Epithelial cell of proximal tubule (primary cell): ENCODE measurements at places on chromosomes 12 and 14.

GRCh38 chr12:46300910-46301309, 32.1 kb upstream of the SLC38A1 start:
- DNase-seq: no peak

- no peak for DNase-seq
These were observed 15.6 kb upstream of the TXNRD1 start for GRCh38 chr12:104199964-104200363.

- DNase-seq: no peak
These were observed 321.9 kb downstream of the SYT1 start for GRCh38 chr12:79186506-79186905.

- DNase-seq: peak; percentile 97
These were observed 45.0 kb downstream of the GIT2 start for GRCh38 chr12:109951136-109951535.

- no peak for DNase-seq
These were observed 1120.8 kb upstream of the TMEM132C start for GRCh38 chr12:127145929-127146789.

DNA sequence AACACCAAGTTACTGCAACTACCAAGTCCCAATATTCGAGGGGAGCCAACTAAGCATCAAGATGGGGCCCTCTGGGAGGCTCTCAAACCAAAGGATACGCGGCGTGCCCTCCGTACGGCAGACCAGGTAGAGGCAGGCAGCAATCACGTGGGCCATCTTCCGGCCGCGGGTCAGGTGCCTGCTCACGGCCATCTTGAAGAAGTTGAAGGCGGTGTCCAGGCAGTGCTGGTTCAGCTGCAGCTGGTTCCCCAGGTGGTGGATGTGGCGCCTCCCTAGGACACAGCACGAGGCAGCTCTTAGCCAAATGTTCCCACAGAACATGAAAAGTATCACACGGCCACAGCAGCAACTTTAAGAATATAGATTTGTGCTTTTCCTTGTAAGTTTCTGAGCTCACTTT, 24.3 kb downstream of the BTBD6 start:
- no peak for DNase-seq

- DNase-seq: no peak
These were observed 70.1 kb downstream of the PRKD1 start for GRCh38 chr14:29857551-29857950.

- peak; percentile 3 for DNase-seq
These were observed 154.6 kb upstream of the GRIN2B start for GRCh38 chr12:14135996-14136395.

- DNase-seq: no peak
These were observed 3.9 kb downstream of the STYX start for GRCh38 chr14:52733824-52734223.

GRCh38 chr12:11581179-11581755, 68.2 kb upstream of the ETV6 start:
- peak; percentile 29 for DNase-seq

DNA sequence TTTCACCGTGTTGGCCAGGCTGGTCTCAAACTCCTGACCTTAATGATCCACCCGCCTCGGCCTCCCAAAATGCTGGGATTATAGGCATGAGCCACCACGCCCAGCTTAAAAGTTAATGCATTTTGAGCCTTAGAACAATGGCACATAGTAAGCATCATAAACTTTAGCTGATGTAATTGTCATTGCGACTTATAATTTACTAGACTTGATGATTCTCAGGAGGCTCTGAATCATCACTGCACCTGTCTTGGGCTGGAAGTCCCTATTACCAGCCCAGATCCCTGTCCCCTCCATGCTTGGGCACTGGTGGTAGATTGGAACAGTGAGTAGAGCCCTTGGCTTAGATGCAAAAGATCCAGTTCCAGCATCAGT, 26.1 kb downstream of the KMT5A start:
- DNase-seq: no peak

- DNase-seq: no peak
These were observed 532.2 kb upstream of the MIS18BP1 start for GRCh38 chr14:45785240-45785639.

- DNase-seq: no peak
These were observed 786 bp downstream of the SLC25A47 start for GRCh38 chr14:100323942-100324307.

GRCh38 chr12:120693848-120694247, 6.9 kb downstream of the MLEC start:
- DNase-seq: no peak

DNA sequence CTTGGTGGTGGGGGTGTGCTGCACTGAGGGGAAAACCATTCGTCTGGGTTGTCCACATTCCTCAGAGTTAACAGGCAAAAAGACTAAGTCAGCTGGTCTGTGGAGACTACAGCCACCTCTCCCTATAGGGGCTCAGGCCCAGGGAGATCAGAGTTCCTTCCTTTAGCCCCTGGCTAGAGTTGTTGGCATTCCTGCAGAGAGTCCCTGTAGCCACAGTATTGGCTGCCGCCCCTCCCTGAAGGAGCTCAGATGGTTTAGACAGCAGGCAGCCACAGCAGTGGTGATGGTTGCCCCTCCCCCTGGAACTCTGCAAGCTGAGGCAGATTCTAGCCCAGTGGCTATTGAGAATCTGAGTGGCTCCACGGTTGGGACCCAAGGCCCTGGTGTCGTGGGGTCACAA, 1072.5 kb upstream of the ATXN7L3B start:
- no peak for DNase-seq

DNA sequence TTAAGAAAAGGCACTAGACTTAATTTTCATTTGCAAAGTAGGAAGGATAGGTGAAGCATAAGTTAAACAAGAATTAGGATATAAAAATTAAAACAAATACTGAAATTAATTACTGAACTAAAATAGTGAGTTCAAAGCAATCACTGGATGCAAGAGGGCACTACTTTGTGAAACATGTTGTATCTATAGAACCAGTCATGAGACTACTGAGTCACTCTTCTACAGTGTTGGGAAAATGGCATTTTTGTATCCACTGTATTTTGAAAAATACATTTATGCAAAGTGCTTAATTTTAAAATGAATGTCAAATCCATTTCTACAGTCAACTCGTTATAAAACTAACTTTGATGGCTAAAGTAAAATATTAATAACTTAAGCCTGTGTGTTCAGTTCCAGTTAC, 47.9 kb downstream of the SEL1L start:
- DNase-seq: no peak

GRCh38 chr12:38847247-38847646, 58.1 kb downstream of the CPNE8 start:
- DNase-seq: no peak

- no peak for DNase-seq
These were observed 187.9 kb upstream of the STXBP6 start for GRCh38 chr14:25237845-25238244.

DNA sequence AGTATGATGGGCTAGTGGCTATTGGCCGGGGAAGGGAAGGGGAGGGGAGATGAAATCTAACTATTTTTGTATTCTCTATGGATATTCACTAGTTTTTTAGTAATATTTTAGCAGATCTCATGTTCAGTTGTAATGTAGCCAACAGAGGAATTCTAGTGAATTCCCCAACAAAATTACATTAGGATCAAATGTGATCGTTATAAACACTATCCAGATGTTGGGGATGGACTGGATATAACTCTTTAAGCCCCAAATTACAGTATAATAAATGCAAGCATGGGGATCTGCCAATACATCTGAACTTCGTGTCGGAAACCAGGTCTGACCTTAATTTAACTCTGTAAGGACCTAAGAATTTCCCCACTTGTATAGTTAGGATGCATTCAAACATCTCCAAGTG, 21.5 kb downstream of the LLPH start:
- DNase-seq: no peak

DNA sequence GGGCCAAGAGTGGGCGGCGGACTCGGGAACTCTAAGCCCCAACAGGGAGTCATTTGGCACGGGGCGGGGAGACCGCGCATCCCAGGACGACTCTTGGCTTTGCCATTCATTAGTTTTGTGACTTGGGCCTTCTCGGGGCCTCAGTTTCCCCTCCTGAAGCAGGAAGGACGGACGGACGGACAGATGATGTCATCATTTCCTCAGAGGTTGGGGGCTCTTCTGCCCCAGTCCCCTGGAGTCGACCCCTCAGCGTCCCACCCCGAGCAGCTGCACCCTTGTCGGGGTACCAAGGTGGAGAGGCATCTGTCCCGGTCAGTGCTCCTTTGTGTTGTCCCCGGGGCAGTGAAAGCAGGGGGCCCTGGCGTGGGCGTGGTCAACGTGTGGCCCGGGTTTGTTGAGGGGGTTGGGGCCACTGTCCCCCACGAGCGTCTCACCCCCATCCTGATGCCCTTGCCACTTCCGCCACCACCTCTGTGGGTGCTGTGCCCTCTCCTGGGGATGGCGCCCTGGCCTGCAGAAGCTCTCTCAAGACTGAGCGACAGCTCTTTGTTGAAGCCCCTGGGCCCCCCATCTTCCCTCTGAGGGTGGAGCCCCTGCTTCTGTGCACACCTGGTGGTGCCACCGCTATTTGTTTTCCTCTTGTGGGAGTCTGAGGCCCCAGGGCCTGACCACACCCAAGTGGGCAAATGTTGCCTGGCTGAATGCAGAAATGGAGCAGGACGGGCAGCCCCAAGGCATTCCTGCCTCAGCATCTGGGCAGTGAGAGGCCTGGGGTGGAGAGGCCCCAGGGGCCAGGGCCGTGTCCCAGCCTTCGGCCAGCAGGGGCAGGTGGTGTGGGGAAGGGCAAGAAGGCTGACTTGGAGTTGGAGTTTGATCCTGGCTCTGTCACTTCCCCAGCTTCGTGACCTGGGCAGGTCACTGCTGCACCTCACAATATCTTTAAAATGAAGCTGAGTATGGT, 896 bp downstream of the HHIPL1 start:
- no peak for DNase-seq

- no peak for DNase-seq
These were observed 324.1 kb upstream of the DIO3 start for GRCh38 chr14:101237252-101237616.

- no peak for DNase-seq
These were observed 86.7 kb downstream of the B4GALNT3 start for GRCh38 chr12:546265-546919.

- DNase-seq: peak; percentile 61
These were observed 74.7 kb downstream of the BTG1 start for GRCh38 chr12:92070864-92071445.

GRCh38 chr12:3170423-3171194, 93.4 kb downstream of the TSPAN9 start:
- DNase-seq: peak; percentile 64

DNA sequence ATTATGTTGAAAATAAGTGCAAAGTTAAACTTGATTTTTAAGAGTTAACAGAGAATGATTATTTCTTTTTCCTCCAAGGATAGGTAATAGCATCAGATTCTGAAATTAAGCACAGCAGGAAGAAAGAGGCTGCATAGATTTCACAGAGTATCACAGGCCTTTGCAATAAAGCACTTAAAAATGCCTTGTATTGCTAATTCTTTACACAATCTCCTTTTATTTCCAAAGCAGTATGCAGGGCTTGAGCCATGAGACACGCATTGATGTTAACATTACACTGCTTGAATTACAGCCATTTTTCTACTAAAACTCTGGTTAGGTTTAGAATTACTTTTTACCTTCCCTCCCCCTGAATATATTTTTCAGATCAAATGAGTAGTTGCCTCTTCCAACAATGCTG, 398.3 kb downstream of the BCAT1 start:
- DNase-seq: no peak

- DNase-seq: no peak
These were observed 17.6 kb upstream of the RNASE3 start for GRCh38 chr14:20873370-20874177.

DNA sequence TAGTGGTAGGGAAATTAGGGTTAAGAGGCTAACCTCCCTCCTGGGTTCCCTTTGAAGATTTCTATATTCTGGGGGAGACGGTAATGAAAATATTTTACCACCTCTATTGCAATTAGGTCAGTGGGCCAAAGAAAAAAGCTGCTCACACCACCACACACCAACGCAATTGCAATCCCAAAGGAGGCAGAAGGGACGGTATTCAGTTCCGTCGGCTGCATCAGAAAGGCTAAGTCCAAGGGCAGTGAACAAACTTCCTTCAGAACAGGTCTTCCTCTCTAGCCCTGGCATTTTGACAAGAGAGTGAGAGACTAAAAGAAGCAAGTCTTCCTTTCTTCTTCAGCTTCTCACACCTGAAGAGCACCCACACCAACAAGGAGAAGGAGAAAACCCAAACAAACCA, 51.2 kb downstream of the OTX2 start:
- DNase-seq: no peak

GRCh38 chr12:69840727-69841126, 15.7 kb downstream of the MYRFL start:
- DNase-seq: peak; percentile 47

- DNase-seq: no peak
These were observed 66.0 kb upstream of the RIN3 start for GRCh38 chr14:92447416-92448197.

DNA sequence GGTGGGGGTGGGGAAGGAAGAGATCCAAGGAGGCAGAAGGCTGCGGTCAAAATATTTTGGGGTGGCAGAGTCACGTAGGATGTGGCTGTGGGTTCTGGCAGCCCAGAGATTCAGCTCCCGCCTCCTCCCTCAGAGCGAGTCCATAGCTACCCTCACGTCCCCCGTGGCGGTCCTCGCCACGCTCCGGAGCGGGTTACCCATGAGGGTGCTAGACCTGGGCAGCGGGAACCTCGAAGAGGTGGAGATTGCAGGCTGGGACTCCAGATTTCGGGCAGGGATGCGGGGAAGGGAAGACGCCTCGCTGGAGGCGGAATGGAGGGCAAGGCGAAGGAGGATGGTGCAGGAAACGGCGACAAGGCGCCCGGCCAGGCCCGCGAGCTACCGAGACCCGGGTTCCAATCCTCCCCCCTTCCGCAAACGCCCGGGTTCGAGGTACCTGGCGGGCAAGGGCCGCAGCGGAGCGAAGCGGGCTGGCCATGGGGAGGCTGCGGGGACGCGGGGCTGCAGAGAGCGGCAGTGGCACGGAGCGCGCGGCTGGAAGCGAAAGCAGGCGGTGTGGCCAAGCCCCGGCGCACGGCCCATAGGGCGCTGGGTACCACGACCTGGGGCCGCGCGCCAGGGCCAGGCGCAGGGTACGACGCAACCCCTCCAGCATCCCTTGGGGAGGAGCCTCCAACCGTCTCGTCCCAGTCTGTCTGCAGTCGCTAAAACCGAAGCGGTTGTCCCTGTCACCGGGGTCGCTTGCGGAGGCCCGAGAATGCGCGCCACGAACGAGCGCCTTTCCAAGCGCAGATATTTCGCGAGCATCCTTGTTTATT, 46.2 kb downstream of the BCAT1 start:
- no peak for DNase-seq

DNA sequence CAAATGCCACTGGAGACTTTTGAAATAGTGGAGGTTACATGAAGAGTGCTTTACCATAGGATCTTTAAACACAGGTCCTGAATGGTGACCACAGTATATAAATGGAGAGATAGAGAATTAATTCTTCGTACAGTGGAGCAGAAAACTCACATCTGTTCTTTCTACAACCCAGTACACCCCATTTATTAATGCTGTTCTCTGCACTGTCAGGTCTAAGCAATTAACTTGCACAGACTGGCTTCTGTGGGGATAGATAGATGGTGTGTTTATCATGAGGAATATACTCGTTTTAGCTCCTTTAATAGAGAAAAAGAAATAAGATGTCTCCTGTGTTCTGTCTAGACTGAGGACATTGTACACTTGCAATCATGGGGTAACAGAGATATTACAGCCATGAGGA, 494.3 kb downstream of the TRHDE start:
- no peak for DNase-seq

- DNase-seq: no peak
These were observed 13.8 kb downstream of the TAOK3 start for GRCh38 chr12:118358612-118359540.
